ENCODE measurements at places on chromosomes 11 and 22. TPM values are rescaled to one million over a fixed set of nuclear protein-coding genes. Genes with fewer than 3 reads are reported as not detected.
A peak's percentile ranks its signal among the peaks of the same experiment; 100 is the strongest.

DNA sequence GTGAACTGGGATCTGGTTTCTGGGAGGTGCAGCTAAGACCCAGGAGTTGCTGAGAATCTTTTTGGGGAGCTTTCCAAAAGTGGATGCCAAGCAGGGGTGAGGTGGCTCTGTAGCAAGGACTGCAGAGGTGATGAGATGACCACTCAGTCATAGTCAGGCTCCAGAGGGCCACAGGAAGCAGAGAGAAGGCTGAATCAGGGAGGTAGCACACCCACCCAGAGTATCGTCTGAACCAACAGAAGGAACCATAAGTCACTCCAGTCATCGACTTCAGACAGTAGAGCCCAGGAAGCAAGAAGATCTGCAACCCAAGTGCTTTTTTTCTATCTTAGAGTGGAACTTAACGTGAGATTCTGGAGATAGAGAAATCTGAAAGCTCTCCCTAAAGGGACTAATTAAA lies 335.7 kb upstream of the MPPED2 start:
- no peak for DNase-seq

GRCh38 chr22:48299124-48299523 lies 1528.5 kb downstream of the BRD1 start:
- DNase-seq: no peak

DNA sequence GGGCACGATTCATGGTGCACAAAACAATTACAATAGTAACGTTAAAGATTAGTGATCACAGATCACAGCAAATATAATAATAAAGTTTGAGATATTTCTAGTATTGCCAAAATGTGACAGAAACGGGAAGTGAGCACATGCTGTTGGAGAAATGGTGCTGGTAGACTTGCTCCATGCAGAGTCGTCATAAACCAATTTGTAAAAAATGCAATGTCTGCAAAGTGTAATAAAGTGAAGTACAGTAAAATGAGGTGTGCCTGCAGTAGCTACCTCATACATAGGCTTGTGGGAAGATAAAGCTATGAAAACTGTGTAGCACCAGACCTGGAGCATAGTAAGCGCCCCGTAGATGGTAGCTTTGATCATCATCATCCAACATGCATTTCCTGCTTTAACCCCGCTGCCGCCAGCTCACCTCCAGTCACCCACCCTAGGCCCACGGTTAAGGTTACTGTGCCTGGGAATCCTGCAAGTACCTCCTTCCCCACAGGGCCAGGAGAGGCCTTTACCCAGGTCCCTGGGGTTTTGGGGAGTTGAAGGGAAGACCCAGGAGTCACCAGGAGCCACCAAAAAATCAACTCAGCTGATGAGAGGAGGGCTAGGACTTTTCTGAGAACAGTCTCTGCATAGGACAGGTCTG lies 59.2 kb downstream of the MYO7A start:
- DNase-seq: no peak

- DNase-seq: peak; percentile 55
These were observed 29.0 kb upstream of the NAP1L4 start for GRCh38 chr11:3021125-3021524.

GRCh38 chr22:40533712-40534378 lies 102.7 kb downstream of the MRTFA start:
- DNase-seq: peak; percentile 77

GRCh38 chr11:35525501-35526175 lies at the start of gene PAMR1:
Gene PAMR1, minus strand, starts transcription at chr11:35525616. Its CDS starts 31 bp downstream, at chr11:35525585.
- peak; percentile 50 for DNase-seq

DNA sequence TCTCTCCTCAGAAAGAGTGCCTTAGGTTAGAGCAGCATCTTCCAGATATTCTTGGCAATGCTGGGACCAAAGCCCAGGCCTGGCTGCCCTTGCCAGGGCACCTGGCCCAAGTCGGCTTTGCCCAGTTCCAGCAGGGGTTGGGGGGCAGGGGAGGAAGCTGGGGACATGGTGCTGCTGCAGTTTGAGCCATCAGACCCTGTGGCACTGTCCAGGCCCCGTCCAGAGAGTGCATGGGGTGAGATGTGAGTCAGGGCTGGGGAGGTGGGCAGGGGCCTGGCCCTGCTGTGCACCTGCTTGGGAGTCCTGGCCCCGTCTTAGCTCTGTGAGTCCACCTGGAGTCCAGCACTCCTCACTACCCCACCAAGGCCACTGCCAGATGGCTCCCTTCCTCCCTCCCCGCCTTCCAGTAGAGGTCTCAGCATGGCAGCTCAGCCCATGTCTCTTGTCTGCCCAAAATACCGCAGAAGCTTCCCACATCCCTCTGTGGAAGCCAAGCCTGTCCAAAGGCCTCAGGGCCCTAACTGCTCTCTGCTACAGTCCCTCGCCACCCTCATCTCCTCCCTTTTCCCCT lies 16.6 kb downstream of the DERL3 start:
- no peak for DNase-seq

GRCh38 chr22:34702279-34702678 lies 363.7 kb upstream of the ISX start:
- DNase-seq: no peak

GRCh38 chr11:6124245-6124644 lies 16.8 kb downstream of the OR56B4 start:
- no peak for DNase-seq

GRCh38 chr11:125626288-125626950 lies 1.5 kb downstream of the CHEK1 start:
- peak; percentile 50 for DNase-seq

- DNase-seq: no peak
These were observed 6.6 kb downstream of the CTSC start for GRCh38 chr11:88330826-88331428.

DNA sequence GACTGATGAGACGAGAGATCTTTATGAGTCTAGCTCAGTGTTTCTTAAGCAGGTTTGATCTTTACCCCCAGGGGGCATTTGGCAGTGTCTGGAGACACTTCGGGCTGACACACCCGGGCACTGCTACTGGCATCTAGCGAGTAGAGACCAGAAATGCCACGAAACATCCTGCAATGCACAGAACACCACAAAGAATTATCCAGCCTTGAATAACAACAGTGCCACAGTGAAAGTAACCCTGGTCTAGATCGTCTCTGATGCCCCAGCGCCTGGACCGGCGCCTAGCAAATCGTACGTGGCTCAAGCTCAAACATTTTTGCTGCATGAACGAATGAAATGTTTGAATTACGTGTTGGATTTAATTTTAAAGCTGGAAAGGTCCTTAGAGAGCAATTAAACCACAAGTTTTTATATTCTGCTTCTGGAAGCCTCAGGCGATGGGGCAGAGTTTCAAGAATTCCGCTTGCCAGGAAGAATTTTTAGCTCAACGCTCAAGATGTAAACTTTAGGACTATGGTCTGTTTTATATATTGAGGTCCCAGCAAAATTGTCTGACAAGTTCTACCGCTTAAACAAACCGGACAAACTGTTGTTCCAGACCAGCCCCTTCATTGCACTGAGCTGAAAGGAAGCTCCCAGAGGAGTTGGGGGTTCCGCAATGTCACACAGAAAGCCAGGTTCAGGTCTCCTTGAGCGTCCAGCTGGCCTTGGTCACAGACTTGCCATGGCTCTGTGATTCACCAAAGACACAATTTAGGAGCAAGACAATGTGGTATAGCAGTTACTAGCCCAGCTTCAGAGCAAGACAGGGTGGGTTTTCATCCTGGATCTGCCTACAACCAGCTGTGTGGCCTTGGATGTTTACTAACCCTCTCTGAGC lies 44.2 kb upstream of the SMTN start:
- no peak for DNase-seq

DNA sequence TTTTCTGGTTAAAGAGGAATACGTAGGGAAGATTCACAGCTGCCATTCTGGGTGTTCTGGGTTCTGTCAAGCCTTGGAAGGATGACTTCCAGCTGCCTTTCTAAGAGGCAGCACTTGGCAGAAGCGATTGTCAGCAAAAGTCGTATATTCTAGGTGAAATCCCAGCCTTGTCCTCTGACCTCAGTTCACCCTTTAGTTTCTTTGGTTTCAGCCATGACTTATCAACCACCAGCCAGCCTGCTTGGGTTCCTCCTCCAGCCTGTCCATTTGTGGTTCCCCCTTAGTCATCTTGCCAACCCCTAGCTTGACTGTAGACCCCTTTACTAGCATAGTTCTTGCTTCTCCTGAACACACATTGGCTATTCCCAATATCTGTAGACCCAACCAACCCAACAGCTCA lies 102.3 kb upstream of the CD44 start:
- DNase-seq: peak; percentile 53

DNA sequence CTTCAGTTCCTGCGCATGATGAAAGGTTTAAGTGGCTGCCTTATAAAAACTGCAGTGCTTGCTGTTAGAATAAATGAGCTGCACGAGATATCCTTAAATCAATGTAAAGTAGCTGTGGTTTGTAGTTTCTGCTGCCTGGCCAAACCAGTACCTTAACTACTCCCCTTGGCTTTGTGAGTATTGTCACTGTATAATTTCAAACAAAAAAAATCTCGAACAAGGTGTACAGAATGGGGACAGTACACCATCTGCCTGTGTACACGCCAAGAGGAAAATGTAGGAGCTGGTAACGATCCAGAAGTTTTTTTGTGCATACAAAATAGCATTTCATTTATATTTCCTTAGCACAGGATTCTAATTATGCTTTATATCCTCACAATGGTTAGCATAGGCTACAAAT lies 20.6 kb upstream of the NDUFC2 start:
- no peak for DNase-seq

Gene DUSP8
- 1.4 TPM for total RNA-seq

Gene SLC22A6
- not detected for total RNA-seq

Gene PGA5
- not detected for total RNA-seq
